ENCODE measurements at places on chromosomes 11 and 22.

- no peak for DNase-seq
Observed at GRCh38 chr11:11845551-11845950, 3.8 kb downstream of the USP47 start.

GRCh38 chr11:77121876-77122575, 6.0 kb upstream of the MYO7A start:
- no peak for DNase-seq

DNA sequence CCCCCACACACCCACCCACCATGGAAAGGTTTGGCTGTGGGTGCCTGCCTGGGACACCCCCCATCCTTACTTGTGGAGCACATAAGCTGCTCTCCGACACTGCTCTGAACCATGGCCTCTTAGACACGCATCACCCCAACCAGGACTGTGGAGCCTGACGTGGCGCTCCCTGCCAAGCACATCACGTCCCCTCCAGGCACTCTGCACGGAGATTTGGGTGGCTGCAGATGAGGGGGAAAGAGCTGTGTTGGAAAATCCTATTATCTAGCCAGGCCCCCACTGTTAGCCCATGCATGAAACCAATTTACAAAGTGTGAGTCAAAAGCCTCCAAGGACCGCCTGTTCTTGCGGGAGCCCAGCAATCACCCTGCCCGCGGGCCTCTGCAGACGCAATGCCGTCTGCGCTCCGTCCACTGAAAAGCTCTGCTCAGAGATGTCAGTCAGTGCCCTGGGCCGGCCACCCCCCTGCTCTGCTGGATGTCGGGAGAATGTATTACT, 163.4 kb upstream of the NECTIN1 start:
- no peak for DNase-seq

DNA sequence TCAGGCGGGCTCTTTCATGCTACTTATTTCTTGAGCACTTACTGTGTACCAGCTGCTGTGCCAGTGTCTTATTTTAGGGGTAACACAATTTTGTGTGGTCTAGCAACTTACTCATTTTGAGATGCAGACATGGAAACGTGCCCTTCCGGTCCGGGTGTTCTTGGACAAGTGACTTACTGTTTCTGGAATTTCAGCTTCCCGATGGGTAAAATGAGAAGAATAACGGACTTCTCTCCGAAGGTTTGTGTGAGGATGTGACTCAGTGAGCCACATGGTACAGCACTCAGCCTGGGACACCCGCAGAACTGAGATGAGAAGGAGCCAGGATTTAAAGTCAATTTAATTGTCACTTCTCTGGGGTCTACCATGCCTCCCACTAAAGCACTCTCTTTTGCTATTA, 114.5 kb upstream of the SYT13 start:
- DNase-seq: no peak

DNA sequence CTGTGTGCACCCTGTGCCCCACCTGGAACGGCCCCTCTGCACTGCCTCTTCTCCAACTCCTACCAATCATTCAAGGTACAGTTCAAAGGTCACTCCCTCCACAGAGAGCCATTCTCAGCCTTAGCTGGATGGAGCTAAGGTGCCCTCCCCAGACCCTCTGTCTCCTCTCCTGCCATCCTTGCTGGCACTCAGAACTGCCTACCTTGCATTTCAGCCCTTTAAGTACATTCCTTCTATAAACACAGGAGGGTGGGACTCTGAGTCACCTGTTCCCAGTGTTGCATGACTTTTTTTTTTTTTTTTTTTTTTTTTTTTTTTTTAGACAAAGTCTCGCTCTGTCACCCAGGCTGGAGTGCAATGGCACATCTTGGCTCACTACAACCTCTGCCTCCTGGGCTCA, 8.6 kb downstream of the TTLL1 start:
- no peak for DNase-seq

GRCh38 chr11:69392104-69392653, 89.3 kb upstream of the LINC01488 start:
- no peak for DNase-seq

GRCh38 chr22:42404266-42404665, 27.9 kb downstream of the NFAM1 start:
- no peak for DNase-seq

GRCh38 chr11:74397501-74398243, 561 bp downstream of the PGM2L1 start:
- peak; percentile 12 for DNase-seq
